ENCODE measurements at places on chromosomes 4 and X.

DNA sequence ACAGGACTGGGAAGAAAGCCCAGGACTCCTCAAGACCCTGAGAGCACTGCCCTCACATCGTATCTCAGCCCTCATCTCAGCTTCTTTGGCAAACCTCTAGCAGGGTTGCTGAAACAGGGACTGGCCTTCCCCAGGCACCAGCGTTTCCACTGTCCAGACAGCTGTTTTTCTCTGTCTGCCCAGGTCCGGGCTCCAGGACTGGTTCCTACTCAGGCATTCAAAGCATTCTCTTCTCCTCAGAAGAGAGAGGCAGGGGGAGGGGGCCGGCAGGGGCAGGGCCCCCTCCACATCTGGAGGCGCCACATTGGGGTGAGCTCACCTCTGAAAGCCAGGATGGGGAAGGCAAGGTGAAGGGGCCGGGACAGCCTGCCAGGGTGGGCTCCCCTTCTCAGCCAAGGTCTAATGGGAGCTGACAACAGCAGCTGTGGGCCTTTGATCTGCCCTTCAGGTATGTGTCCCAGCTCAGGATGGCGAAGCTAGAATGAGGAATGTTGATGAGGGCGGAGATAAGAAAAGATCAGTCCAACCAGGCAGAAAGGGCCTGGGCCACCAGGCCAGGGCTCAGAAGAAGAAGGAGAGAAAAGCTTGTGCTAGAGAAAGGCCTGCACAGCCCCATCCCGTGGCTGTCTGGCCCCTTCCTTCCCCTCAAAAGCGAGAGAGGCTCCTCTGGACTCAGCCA, 60.4 kb downstream of the PJA1 start:
- DNase-seq, result no peak
- H3K27me3 ChIP-seq, result peaks cover 3% of the 10 kb centered on the region
- H3K27ac ChIP-seq, result no peak overlapping the region
- no peaks in the 10 kb centered on the region for H3K36me3 ChIP-seq
- H3K4me3 ChIP-seq, result no peak overlapping the region

DNA sequence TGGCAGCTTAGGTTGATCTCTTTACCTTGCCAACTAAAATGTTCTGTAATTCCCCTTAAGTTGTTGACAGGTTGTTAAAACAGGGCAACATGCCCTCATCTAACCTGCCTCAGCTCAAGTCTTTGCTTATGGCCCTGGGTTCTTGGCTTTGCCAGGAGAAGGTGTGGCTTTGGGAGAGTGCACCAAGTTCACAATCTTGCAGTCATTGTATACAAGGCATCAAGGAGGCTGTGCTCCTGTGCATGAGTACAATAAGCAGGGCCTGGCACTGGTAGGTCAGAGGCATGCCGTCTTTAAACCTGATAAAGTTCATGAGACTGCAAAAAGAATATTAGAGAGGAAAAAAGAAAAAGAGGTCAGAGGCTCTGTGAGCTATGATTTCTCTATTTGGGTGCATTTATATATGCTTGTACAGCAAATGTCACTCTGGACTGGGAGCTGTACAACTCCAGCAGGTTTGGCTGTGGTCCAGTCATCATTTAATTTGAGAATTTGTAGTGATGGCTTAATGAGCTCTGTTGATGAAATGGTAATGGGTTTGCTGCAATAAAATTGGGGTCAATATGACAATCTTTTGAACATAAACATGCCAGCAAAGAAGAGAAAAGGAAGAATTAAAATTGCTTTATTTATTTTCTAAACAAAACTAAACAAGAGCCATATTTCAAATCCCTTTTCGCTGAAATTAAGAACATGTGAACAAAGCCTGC, 30.3 kb downstream of the AREG start:
- no peak overlapping the region for H3K4me3 ChIP-seq
- H3K27ac ChIP-seq, result no peak overlapping the region
- DNase-seq, result no peak

DNA sequence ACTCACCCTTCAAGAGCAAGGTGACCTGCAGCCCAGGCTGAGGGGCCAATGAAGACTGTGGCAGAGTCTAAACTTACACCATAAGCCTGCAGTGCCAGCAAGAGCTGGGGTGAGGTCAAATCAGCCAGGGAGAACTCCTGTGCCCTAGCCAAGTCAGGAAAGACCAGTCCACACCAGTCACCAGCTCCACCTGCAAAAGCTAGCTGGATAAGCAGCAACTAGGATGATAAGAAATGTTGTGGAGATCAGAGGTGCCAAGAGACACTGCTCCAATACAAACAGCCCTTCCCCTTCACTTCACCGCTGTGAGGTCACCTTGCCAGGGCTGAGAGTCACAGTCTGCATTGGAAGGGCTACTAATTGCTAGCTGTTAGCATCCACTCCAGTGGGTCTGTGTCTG, 31.3 kb downstream of the NIPAL1 start:
- H3K4me1 ChIP-seq, result peaks cover 9% of the 10 kb centered on the region
- peaks cover 2% of the 10 kb centered on the region for H3K27me3 ChIP-seq

DNA sequence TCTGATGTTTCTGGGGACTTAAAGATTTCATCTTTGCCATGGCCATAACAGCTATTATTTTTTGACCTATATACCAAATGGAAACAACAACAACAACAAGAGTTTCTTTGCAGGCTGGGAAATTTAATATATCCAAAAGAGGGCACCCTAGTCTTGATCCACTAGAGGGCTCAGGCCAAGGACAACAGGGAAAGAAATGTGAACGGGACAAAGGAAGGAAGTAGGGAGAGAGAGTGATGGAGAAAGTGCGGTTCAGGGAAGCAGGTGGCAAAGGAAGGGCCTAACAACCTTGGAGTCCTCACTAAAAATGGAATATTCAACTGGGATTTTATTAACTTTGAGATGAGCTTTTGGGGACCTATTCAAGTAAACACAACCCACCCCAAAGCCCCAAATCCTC, 67.8 kb upstream of the SCML1 start:
- H3K27me3 ChIP-seq, result no peaks in the 10 kb centered on the region
- DNase-seq, result no peak
- H3K4me3 ChIP-seq, result no peak overlapping the region
- H3K27ac ChIP-seq, result no peak overlapping the region
- peaks cover 3% of the 10 kb centered on the region for H3K4me1 ChIP-seq

DNA sequence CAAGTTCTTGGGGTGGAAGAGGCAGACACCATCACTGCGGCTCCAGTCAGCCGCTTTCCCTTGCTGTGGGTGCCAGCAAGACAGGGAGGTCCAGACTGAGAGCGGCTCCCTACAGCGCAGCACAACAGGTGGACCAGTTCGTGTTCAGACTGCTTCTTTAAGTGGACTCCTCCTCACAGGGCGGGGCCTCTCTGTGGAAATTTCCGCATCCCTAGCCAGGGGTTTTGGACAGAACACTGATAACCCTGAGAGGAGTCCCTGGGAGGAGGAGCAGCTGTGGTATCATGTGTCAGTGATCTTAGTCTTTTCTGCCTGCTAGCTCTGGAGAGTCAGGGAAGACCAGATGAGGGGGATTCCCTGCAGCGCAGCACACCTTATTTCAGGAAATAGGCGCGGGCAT, 48.5 kb downstream of the MAGEC2 start:
- no peak for DNase-seq
- no peak overlapping the region for H3K27ac ChIP-seq
- no peak overlapping the region for H3K4me3 ChIP-seq

- peaks cover 27% of the 10 kb centered on the region for H3K4me1 ChIP-seq
- H3K27me3 ChIP-seq, result peaks cover 3% of the 10 kb centered on the region
- H3K27ac ChIP-seq, result no peak overlapping the region
- H3K4me3 ChIP-seq, result no peak overlapping the region
- DNase-seq, result no peak
Observed at GRCh38 chr4:151228189-151229119, 48.5 kb upstream of the PRSS48 start.

DNA sequence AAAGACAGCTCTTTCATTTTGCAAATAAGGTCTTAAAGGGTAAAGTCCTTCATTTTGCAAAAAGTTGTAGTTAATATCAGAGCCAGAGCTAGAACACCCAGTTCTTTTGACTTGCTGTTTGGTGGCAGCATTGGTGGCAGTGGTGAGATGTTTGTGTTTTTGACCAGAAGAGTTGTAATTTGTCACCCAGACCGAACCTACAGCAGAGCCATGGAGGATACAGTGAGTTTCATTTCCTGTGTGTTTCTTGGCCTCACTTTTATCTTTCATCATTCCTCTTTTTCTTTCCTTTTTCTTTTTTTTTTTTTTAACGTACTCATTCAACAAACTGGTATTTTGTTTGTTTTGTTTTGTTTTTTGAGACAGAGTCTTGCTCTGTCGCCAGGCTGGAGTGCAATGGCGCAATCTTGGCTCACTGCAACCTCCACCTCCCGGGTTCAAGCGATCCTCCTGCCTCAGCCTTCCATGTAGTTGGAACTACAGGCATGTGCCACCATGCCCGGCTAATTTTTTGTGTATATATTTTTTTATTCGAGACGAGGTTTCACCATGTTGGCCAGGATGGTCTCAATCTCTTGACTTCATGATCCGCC, 116.4 kb downstream of the AFF1 start:
- no peak overlapping the region for H3K4me3 ChIP-seq
- no peak overlapping the region for H3K27ac ChIP-seq
- no peak for DNase-seq
- peaks cover 37% of the 10 kb centered on the region for H3K36me3 ChIP-seq
- peaks cover 2% of the 10 kb centered on the region for H3K27me3 ChIP-seq

DNA sequence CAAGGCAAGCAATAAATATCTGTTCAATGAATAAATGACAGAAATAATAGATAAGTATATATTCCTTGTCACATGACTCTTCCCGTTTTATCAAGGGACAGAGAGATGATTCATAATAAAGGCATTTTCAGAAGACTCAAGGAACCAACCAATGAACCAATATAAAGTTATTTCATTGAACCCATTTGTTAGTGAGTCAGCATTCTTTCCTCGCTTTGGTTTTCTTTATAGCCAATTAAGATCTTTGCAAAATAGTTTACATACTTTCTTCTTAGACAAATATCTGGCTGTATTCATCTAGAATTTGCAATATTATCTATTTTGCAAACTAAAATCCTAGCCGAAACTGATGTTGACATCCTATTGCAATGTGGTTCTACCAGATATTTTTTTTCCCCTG, 269.4 kb downstream of the IL15 start:
- H3K36me3 ChIP-seq, result no peaks in the 10 kb centered on the region
- H3K27me3 ChIP-seq, result no peaks in the 10 kb centered on the region
- H3K27ac ChIP-seq, result no peak overlapping the region
- no peak overlapping the region for H3K4me3 ChIP-seq
- H3K4me1 ChIP-seq, result no peaks in the 10 kb centered on the region
- DNase-seq, result no peak

GRCh38 chrX:104806346-104806745, 240.3 kb downstream of the IL1RAPL2 start:
- H3K36me3 ChIP-seq, result no peaks in the 10 kb centered on the region
- H3K4me1 ChIP-seq, result no peaks in the 10 kb centered on the region
- H3K27me3 ChIP-seq, result peaks cover 2% of the 10 kb centered on the region
- H3K4me3 ChIP-seq, result no peak overlapping the region

- no peaks in the 10 kb centered on the region for H3K36me3 ChIP-seq
- peaks cover 2% of the 10 kb centered on the region for H3K27me3 ChIP-seq
- no peak overlapping the region for H3K27ac ChIP-seq
- no peak overlapping the region for H3K4me3 ChIP-seq
- no peak for DNase-seq
- H3K4me1 ChIP-seq, result peaks cover 3% of the 10 kb centered on the region
Observed at GRCh38 chr4:37538931-37539330, 147.2 kb downstream of the RELL1 start.

Measured in endothelial cell (in vitro differentiated cells).